Activated effector memory CD4-positive, alpha-beta T cell treated with Interleukin-2 at 50 U/mL for 16 hours (primary cell): ENCODE measurements at places on chromosomes 11 and 22.

- no peak for DNase-seq
Observed at GRCh38 chr11:75735181-75735845, 17.7 kb downstream of the MOGAT2 start.

DNA sequence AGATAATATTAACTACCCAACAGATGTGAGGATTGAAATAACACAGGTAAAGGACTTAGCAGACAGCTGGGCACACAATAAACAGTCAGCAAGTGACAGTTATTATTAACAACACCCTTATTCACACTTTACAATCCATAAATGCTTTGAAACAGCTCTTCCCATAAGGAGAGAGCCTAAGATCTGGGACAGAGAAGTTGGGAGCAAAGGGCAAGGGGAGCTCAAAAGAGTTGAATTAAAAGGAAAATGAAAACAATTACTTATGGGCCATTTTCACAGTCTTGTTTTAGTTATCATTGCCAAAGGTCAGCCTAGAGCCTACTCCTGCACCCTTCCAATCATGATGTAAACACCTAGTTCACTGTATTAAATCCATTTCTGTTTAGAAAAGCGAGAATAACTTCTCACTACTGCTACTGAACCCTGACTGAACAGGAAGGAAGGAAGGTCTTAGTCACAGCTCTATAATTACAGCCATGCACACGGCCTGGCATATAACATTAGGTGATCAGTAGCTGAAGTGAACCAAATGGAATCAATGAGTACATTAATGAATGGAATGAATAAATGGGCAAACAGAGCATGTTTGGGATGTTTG lies 111.3 kb downstream of the PLEKHA7 start:
- DNase-seq, result no peak

- no peak for DNase-seq
Observed at GRCh38 chr11:16356057-16356760, at the start of gene SOX6. Gene SOX6 (minus strand): TSS chr11:16356546. CDS start chr11:16341248, 15,298 bp downstream.

GRCh38 chr11:17148536-17148935 lies 59.2 kb downstream of the PIK3C2A start:
- DNase-seq, result no peak

DNA sequence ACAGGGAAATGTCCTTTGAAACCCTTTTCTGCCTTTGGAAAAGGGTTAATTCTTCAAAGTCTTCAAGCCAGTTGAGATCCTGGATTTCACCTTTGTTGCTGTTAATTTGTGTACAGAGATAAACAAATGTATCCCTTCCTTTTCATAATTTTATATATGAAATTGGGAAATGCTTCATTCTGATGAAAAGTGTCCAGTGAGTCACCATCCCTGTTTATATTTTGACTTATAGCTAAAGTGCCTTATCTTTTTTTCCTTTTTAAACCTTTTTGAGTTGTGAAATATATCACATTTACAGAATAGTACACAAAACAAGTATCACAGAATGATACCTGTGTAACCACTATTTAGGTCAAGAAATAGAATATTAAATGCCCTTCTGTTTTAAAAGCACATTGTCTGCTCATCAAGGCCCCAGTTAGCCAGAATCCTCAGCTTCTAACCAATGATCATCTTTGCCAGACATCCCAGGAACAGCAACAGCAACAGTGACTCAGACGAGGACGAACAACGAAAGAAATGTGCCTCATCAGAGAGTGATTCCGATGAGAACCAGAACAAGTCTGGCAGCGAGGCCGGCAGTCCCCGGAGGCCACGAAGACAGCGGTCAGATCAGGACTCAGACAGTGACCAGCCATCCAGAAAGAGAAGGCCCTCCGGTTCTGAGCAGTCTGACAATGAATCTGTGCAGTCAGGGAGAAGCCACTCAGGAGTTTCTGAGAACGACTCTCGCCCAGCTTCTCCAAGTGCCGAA lies 27.3 kb downstream of the CTR9 start:
- DNase-seq, result no peak

DNA sequence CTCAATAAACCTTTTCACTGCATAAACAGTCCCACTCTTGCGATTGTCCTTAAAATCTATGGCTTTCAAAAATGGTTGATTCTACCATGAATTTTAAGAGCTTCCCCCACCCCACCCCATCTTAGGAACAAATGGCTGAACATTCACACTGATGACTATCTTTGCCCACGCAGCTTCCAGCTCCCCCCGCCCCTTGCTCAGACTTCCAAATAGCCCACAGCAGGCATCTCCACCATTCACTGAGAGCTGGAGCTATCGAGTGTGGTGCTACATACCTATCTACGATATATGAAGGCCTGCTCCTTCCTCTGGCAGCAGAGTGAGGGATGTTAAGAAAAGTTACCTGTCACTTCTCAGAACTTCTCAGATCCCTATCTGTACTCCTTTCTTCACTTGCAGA lies 26.7 kb downstream of the EIF3F start:
- no peak for DNase-seq

DNA sequence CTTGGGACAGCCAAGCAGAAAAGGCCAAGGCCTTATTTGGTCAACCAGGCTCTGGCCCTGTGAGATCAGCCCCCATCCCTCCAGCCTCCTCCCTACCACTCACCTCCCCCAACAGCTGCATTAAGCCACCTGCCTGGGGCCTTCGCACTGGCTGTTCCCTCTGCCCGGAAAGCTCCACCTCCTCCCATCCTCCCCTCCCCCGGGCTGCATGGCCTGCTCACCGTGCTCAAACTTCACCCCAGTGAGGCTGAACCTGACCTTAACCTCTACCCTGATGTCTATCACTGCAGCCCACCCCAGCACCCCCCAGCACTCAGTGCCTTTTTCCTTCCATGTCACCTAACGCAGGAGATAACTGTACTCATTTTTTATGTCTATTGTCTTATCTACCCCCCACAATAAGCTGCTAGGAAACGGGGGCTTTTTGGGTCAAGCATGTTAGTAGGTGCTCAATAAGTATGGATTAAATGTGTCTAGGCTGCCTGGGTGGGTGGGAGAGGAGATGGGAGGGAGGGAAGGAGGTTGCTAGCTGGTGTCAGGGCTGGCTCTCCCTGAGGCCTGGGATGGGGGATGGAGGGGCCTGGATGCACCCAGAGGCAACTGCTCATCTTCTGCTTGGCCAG lies 912 bp downstream of the PTPRCAP start:
- peak; percentile 55 for DNase-seq

GRCh38 chr11:12577725-12578644 lies 96.2 kb upstream of the TEAD1 start:
- DNase-seq, result no peak

GRCh38 chr11:114052160-114052559 lies 7.4 kb upstream of the ZBTB16 start:
- DNase-seq, result no peak

DNA sequence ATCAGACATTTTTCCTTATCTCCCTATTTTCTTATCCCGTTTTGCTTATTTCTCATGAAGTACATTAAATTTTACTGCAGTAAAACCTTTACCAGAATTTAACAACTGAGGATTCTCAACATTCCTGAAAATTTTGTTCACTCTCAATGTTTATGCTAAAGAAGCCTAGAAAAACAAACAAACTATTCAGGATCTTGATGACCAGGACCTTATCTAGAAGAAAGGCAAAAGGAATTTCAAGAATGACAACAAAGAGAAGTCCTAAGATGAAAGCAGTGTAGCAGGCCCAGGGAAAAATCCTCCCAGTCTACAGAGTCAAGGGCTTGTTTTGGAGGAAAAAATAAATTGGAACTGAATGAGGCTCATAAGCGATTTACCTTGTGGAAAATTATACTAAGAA lies 283.3 kb upstream of the ARHGAP42 start:
- no peak for DNase-seq

- no peak for DNase-seq
Observed at GRCh38 chr11:117681438-117681837, 115.6 kb downstream of the DSCAML1 start.

DNA sequence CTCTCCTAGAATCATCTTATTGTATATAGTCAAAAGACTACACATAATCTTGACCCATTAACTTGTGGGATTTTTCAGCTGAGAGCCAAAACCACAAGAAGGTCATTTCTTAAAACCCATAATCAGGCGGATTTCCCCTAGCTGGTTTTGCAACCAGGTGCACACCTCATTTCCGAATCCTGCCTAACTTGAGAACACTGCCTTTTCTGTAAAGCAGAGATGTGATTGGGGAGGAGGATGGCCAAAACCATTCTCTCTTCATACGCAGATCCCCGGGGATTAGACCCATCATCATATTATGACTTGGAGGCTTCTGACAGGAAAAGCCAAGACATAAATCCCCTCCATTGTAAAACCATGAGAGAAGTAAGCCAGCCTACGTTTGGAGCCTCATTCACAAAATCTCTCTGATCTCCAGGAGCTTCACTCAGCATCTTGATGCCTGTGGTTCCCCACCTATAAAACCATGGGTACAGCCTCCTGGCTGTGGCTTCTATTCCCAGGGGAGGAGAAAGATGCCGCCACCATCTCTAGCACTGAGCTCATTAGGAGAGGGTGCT lies 191.3 kb downstream of the KIF18A start:
- DNase-seq, result no peak

DNA sequence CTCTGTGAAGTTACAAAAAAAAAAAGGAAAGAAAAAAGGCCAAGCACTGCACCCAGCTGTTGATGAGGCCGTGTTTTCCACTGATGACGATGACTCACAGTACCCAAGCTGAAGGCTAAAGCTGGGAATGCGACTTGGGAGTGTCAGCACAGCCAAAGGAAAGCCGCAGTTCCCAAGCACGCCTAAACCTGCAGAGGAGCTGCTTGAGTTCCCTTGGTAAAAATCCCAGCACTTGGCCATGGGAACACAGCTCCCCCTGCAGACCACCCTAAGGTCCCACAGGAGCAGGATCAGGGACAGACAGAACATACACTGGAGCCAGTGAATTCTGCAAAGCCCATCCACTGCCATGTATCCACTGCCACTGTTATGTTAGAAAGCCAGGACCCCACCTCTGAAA lies 39.9 kb downstream of the SERGEF start:
- no peak for DNase-seq

DNA sequence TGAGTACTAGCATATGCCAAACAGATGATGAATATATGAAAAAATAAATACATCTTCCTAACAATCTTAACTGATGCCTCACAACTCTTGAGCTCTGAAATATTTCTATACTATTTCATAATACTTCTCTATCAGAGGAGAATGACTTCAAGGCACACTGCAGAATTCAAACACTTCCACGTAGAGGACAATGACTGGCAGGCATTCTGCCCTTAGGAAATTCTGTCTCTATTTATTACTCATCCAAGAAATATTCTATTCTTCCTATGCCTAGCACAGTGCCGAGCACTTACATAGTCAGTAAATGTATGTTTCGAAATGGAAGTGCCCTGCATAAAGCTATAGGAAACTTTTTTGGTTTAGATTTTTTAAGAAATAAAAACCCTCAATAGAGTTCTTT lies 809.1 kb downstream of the DLG2 start:
- DNase-seq, result no peak

DNA sequence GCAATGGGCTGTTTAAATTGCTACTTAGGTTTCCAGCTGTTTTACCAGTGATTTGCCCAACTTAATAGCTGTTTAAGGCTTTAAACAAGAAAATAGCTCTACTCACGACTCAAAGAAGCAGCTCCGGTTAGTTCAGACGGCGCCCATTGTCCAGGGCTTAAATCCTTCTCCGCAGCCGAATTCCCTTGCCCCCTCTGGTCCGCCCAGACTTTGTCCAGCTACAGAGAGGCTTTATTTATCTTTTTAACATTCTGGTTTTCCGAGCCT lies 20.9 kb upstream of the SCUBE1 start:
- DNase-seq, result no peak

- no peak for DNase-seq
Observed at GRCh38 chr11:19463976-19464375, 223.2 kb upstream of the E2F8 start.

- DNase-seq, result peak; percentile 12
Observed at GRCh38 chr11:119169282-119169719, 776 bp downstream of the NLRX1 start.

- no peak for DNase-seq
Observed at GRCh38 chr11:46755962-46756361, 36.9 kb downstream of the F2 start.

DNA sequence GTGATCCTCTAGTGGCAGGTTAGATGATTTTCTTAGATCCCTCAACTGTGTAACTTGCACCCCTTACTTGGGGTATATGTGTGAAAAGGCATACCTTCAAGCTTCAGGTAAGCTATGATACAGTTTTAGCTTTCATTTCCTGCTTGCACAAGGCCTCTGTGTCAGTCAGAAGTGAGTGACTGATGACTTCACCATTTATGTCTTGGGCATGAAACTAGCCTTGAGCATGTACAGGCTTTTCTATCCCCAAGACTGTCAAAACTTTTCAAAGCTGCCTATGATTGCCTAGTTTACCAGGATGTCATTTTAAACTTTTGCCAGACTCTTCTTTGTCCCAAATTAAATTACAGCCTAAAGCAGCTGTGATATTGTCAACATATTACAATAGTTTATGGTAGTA lies 286.1 kb upstream of the CNTN5 start:
- no peak for DNase-seq

DNA sequence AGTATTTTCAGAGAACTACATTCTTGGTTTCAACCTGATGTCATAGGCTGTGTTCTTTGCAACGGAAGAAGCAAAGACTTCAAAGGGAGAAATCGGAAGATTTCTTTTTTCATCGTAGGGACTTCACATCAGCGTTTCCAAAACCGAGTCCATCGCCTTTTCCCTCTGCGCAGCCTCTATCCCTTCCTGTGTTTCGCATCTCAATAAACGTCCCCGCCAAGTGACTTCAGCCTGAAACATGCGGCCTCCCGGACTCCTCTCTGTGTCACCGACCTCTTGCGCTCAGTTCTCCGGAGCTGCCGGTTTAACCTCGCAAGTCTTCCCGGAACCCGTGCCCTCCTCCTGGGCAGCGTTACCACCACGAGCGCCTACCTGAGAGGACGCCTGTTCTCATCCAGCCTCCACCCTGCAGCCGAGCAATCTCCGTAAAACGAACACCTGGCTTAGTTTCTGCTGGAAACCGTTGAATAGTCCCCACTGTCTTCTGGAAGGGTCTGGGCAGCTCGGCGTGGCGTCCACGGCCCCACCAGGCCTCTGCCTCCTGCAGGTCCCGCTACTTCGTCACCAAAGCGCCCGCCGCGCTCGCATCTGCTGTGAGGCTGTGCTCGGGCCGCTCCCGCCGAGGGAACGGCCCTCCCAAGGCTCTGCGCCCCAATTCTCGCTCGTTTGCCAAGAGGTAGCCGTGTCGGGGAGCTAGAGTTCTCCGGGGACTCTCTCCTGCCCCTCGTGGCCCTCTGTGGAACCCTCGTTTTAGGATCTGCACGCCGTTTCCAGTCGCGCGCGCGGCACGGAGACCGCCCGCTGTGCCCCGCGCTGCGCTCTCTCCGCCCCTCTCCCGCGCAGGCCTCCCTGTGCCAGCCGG lies at the start of gene GLB1L3:
Gene GLB1L3, plus strand, starts transcription at position 846 of the 862 bp plus-strand sequence. CDS start 362 bp downstream, outside the sequence.
- DNase-seq, result peak; percentile 72
